ENCODE measurements at places on chromosomes 16 and 17.

DNA sequence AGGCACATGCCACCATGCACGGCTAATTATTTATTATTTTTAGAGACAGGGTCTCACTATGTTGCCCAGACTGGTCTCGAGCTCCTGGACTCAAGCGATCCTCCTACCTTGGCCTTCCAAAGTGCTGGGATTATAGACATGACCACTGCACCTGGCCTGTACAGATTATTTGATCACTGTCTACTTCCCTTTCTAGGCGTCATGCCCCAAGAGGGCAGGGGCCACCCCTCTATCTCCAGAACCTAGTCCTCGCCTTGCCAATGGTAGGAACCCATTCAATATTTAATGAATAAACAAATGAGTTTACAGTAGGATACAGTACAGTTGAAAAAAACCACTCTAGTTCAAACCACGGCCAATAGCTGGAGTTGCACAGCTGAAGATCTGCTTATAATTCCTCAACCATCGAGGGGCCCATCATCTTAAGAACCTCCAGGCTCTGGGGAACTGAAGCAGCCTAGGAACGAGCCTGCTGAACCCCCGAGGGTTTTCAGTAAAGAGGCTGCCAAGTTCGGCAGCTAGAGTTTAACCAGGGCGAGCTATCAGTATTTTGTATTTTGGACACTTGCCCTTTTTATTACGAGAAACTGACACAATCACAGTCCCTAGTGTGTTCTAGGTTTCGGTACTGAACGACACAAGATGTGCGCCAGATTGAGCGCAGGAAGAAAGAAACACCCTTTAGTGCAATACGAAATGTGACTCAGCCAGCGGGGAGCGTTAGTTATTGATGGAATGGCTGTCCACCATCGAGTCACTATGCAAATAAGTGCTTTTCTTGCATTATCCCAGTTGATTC lies 14.6 kb downstream of the ADCY9 start:
- DNase-seq, result no peak

- DNase-seq, result no peak
Measured at GRCh38 chr16:371515-372301, 1.4 kb upstream of the MRPL28 start.

DNA sequence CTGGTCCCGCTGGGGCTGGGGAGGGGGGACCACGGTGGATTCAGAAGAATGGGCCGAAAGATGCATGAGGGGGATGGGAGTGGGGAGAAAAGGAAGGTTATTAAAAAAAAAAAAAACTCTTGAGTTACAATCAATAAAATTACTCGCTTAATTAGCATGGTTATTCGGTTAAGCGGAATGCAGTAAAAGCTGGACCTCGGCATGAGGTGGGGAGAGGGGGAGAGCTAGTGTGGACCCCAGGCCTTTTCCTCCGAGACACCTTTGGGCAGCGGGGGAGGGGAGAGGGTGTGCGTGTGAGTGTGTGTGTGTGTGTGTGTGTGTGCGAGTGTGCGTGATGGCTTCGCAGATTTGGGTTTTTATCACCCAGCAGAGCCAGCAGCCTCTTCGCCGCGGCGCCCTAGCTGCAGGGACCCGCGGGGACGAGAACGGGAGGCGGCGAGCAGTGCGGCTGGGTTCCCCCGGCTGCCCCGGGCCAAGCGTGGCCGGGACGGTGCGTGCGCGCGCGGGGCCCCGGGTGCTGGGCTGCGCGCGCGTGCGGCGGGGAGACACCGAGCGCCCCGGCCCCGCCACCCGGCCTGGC lies 3.7 kb downstream of the BAHCC1 start:
- DNase-seq, result no peak

- peak; percentile 29 for DNase-seq
Measured at GRCh38 chr16:78045865-78046581, 23.7 kb downstream of the CLEC3A start.

DNA sequence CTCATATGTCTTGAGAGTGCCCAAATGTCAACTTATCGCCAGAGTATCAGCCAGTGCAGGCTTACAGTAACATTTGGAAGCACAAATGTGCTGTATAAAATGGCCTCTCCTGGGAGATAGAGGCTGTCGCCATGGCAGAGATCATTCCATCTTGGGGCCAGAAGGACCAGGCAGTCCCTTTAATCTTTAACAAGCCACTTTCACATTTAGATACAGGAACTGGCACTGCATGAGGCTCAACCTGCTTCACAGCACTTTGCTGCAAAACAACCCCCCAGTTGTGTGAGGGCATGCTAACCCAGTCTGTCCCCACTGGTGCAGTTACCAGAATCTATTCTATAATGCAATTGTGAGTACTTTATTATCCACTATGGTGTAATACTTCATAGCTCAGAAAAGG lies 4.7 kb upstream of the RFFL start:
- DNase-seq, result no peak

- no peak for DNase-seq
Measured at GRCh38 chr17:68482576-68483041, 25.3 kb upstream of the WIPI1 start.

GRCh38 chr17:21283482-21284318 lies 811 bp upstream of the MAP2K3 start:
- no peak for DNase-seq

DNA sequence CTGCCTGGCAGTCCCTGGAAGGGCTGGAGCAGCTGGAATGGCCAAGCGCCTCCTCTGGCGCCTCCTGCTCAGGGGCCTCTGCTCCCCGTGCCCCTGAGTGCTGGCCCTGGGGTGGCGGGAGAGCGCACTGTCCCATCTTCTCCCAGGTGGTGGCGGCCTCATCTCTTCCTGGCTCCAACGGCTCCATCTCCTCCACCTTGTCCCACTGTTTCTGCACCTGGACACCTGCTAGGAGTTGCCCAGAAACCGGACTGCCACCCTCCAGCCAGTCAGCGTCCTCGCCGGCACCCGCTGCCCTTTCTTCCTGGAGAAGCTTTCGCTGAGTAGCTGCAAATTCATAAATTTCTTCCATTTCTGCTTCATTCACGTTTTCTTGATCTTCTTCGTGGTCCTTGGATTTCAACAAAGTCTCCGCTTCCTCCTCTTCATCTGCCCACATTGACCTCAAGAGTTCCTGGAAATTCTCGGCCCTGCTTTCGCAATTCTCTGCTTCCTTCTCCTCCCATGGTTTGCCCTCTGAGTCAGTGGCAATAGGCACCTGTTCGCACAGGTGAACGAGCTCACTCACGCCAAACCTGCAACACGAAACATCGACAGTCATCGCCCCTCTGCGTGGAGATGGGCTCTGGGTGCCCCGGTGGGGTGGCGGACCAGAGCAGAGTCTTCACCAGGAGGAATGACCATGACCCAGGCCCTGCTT lies 13.7 kb upstream of the NLRC3 start:
- no peak for DNase-seq

DNA sequence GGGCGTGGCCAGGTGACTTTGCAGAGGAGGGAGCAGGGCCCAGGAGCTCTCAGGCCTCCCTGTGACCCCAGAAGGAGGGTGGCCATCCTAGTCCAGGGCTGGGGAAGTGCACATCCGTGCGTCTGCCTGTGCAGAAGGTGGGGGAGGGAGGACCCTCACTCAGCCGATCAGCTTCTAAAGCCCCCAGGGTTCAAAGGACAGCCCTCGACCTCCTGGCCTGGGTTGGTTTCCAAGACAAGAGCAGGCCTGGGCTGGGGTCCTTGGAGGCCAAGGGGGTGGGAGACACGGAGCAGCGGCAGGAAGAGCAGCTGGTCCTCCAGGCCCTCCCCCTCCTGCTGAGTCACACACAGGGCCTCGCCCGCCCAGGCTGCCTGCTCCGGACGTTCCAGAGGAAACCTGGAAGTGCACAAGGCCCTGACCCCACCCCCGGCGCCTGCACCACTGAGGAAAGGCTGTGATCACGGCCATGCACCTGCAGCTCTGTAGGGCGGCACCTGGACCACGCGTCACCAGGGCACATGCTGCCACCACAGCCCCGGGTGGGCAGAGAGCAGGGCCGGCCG lies 67.1 kb upstream of the ZNF469 start:
- DNase-seq, result no peak

GRCh38 chr16:50838165-50838564 lies 96.3 kb downstream of the CYLD start:
- no peak for DNase-seq

- no peak for DNase-seq
Measured at GRCh38 chr17:6796017-6796886, 20.2 kb downstream of the FBXO39 start.

- no peak for DNase-seq
Measured at GRCh38 chr16:35908942-35909341, 2449.5 kb downstream of the TP53TG3F start.

DNA sequence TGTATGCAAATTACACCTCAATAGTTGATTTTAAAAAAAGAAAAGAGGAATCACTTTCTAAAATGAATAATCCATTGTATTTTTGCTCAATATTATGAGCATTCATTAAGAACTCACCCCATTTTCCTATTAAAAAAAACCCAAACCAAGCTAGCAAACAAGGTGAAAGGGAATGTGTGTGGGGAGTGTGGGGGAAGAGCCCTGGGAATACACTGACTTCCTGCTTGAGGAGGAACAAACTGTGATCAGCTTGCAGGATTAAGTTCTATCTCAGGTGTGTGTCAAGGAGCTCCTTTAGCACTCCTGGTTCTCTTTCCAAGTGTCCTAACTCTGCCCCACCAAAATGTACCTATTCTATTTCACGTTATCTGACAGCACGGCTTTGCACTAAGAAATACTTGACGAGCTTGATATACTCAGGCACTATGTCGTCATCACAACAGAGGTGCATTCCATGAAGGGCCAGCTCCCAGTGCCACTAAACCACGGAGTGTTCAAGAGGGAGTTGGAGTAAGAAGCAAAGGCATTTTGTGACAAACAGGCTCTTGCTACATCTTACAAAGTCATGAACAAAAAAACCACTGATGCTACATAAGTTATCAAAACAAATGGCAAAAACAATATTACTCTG lies 73.2 kb downstream of the MYH10 start:
- DNase-seq, result no peak

GRCh38 chr17:77948690-77949114 lies 9.8 kb upstream of the TNRC6C start:
- DNase-seq, result peak; percentile 79

All from putamen (tissue), 1 donor.